Stimulated activated CD4-positive, alpha-beta T cell treated with anti-CD3 and anti-CD28 coated beads, Interleukin-1b, Interleukin-23, amount 100 ng/mL, for 24 hours (primary cell): ENCODE measurements at places on chromosomes 2 and 18.

GRCh38 chr2:1988049-1988448 is 243.7 kb upstream of the PXDN start:
- DNase-seq: no peak

GRCh38 chr2:49004036-49004626 is 150.2 kb downstream of the FSHR start:
- no peak for DNase-seq

- peak; percentile 84 for DNase-seq
Measured at GRCh38 chr2:95076705-95077529, 44.7 kb downstream of the MRPS5 start.

- DNase-seq: no peak
Measured at GRCh38 chr2:11701751-11702301, 31.8 kb upstream of the NTSR2 start.

GRCh38 chr2:171882089-171882769 is 11.8 kb downstream of the SLC25A12 start:
- DNase-seq: no peak

GRCh38 chr2:163142618-163143017 is 304.1 kb upstream of the KCNH7 start:
- no peak for DNase-seq

DNA sequence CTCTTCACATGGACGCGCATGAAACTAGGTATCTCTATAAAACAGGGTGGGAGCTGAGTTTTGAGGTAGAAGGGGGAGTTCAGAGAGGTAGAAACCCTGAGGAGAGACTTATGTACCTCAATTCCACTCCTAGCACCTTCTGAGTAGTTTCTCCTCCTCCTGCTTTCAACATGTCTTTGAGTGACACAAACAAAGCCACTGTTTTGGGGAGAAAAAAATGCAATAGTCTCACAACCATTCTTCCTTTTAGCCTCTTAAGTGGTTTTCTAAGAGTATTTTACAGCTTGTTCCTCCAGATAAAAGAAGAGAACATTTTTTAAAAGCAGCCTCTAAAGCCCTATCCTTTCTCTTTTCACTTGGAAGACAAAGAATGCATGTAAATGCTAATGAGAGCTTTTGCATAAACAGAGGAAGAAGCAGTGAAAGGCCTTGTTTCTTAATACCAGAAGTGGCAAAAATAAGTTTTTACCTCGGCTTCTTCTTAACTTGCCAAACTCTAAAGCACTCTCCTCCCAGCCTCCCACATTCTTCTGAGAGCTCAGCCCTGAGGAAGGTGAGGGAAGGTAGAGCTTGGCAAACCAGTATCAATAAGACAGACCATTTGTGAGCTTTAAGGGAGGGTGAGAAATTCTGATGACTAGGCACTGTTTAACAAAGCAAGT is 1304.4 kb upstream of the ACVR2A start:
- no peak for DNase-seq

- DNase-seq: no peak
Measured at GRCh38 chr18:78323453-78324197, 656.0 kb upstream of the SALL3 start.

DNA sequence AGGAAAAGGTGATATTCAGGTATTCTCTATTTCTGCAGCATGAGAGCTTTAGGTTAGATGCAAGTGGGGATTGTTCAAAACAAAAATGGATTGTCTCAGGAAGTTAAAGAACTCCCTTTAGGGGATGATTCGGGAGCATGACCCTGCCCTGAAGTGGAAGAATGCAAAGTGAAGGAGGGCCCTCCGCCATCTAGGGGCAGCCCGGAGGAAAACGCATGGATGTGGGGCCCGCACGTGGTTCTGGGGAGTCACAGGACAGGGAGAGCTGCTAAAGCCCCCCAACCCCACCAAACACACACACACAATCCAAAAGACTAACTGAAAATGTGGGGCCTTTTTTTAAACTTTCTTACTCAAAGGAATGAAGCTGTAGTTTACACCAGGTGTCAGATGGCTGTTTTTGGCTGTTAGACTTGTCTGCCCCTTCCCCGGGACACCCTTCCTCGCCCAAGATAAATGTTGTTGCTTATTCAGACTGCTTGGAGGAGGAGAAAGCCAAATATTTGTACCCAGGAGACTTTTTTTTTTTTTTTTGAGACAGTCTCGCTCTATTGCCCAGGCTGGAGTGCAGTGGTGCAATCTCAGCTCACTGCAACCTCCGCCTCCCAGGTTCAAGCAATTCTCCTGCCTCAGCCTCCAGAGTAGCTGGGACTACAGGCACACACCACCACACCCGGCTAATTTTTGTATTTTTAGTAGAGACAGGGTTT is 78.8 kb downstream of the HNRNPLL start:
- no peak for DNase-seq

DNA sequence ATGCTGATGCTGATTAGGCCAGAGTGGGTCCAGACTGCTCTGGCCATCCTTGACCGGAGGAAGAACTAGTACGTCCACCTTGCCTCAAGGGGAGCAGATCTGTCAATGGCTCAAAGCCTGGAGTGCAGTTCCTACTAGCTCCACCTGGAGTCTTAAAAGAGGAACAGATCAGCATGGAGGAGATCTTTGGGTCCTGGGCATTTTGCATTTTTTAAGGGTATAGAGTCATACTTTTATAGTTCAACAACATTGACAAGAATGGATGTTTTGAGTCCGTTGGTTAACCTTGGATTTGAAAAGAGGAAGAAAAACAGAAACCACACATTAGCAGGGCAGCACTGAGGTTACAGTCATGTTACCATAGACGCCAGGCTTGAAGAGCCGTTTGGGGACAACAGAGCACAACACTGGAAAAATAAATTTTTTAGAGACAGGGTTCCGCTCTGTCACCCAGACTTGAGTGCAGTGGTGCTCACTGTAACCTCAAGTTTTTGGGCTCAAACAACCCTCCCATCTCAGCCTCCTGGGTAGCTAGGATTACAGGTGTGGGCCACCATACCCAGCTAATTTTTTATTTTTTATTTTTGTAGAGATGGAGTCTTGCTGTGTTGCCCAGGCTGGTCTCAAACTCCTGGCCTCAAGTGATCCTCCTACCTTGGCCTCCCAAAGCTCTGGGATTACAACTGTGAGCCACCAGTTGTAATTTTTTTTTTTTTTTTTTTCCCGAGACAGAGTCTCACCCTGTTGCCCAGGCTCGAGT is 78.5 kb downstream of the PRKCE start:
- DNase-seq: no peak

GRCh38 chr18:62814132-62814759 is 98.9 kb downstream of the PHLPP1 start:
- no peak for DNase-seq

GRCh38 chr18:67485655-67486054 is 30.9 kb downstream of the DSEL start:
- DNase-seq: no peak

DNA sequence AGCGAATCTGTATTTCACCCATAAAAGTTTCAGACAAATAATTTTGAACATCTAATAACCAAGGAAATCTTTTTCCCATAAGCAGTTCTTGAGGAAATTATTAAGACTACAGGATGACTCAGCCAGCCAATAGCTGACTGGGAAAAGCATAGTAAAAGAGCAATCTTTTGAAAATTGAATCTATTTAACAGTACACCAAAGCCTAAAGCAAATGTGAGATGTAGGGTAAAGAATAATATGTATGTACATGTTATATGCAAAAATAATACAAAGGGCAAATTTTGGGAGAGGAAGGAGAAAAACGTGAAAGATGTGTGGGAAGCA is 12.6 kb upstream of the KDSR start:
- no peak for DNase-seq

DNA sequence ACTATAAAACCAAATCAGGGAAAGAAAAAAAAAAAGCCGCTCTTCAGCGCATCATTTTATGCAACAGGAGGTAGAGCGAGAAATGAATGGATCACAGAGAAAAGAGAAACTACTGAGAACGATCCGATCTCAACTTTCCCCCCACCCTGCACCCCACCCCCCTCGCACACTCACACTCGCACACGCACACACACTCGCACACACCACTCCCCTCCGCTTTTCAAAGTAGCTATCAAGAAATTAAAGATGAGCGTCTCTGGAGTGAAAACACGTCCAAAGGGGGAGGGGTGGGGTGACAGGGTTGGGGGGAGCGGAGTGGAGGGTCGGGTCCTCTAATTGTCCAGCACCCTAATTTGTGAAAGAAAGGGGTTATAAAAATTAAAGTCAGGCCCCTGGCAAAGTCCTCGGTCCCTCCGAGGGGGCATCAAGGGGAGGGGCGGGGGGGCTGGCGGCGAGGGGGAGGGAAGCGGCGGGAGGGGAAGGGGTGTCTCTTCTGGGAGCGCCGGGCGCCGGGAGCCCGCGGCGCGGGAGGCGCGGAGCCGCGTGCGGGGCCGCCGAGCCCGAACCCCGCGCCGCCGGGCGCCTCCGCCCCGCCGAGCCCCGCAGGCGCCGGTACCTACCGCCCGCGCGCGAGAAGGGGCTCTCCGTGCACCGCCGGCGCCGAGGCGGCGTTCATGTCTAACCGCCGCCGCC is 428 bp downstream of the TCF4 start:
- DNase-seq: no peak

- no peak for DNase-seq
Measured at GRCh38 chr2:37553411-37554154, 117.9 kb downstream of the CDC42EP3 start.

DNA sequence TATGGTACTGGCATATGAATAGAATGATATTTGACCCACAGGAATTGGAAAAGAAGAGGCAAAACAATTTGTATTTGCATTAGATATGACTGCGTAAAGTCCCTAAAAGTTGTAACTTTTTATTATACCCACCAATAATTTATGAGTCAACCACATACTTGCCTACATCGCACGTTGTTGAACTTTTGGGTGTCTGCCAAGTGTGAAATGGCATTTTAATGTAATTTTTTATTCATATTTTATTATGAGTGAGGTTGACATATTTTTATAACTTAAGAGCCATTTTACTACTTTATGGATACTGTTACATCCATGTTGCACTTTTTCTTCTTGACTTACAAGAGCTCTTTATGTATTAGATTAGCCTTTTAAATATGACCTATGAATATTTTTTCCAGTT is 4.6 kb downstream of the DSC2 start:
- DNase-seq: no peak

DNA sequence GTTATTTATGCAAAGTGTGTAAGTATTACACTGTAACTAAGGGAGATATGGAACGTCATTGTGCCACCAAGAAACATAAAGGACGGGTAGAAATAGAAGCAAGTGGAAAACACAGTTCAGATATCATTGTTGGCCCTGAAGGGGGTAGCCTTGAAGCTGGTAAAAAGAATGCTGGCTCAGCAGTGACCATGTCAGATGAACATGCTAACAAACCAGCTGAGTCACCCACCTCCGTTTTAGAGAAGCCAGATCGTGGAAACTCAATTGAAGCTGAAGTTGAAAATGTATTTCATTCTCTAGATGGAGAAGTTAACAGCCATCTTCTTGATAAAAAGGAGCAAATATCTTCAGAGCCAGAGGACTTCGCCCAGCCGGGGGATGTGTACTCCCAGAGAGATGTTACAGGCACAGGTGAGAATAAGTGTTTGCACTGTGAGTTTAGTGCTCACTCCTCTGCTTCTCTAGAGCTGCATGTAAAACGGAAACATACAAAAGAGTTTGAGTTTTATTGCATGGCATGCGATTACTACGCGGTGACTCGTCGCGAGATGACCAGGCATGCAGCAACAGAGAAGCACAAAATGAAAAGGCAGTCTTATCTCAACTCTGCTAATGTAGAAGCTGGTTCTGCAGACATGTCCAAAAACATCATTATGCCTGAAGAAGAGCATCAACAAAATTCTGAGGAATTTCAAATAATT is 36.1 kb downstream of the ZNF407 start:
- DNase-seq: no peak

GRCh38 chr2:180124273-180125139 is 117.4 kb upstream of the CWC22 start:
- DNase-seq: no peak
